ENCODE measurements at places on chromosomes 7 and 10.

- DNase-seq: no peak
Observed at GRCh38 chr7:24665564-24666294, 91.5 kb downstream of the GSDME start.

DNA sequence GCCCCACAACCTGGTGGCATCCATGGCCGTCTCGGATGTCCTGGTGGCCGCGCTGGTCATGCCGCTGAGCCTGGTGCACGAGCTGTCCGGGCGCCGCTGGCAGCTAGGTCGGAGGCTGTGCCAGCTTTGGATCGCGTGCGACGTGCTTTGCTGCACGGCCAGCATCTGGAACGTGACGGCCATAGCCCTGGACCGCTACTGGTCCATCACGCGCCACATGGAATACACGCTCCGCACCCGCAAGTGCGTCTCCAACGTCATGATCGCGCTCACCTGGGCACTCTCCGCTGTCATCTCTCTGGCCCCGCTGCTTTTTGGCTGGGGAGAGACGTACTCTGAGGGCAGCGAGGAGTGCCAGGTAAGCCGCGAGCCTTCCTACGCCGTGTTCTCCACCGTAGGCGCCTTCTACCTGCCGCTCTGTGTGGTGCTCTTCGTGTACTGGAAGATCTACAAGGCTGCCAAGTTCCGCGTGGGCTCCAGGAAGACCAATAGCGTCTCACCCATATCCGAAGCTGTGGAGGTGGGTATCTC lies 1.1 kb downstream of the HTR5A start:
- no peak for DNase-seq

- no peak for DNase-seq
Observed at GRCh38 chr10:68795886-68796532, 31.3 kb upstream of the STOX1 start.

GRCh38 chr10:96651998-96652431 lies 65.2 kb upstream of the TM9SF3 start:
- DNase-seq: no peak

DNA sequence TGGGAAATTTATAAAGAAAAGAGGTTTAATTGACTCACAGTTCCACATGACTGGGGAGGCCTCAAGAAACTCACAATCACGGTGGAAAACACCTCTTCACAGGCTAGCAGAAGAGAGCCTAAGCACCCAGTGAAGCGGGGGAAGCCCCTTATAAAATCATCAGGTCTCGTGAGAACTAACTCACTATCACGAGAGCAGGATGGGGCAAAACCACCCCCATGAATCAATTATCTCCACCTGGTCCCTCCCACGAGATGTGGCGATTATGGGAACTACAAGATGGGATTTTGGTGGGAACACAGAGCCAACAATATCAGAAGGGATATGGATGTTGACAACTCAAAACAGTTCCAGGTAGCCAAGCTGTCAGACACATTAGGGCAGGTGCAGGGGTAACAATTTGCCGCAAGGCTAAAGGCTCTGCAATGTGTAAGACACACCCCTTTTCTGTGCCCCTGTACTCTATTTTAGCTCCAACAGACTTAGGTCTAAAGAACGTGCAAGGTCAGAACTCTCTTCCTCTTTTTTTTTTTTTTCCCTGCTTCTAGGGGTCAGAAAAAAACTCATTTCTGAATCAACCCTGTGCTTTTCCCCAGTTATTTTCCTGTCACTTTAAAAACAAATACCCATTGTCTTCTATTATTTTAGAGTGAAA lies 30.7 kb upstream of the RBM20 start:
- no peak for DNase-seq

DNA sequence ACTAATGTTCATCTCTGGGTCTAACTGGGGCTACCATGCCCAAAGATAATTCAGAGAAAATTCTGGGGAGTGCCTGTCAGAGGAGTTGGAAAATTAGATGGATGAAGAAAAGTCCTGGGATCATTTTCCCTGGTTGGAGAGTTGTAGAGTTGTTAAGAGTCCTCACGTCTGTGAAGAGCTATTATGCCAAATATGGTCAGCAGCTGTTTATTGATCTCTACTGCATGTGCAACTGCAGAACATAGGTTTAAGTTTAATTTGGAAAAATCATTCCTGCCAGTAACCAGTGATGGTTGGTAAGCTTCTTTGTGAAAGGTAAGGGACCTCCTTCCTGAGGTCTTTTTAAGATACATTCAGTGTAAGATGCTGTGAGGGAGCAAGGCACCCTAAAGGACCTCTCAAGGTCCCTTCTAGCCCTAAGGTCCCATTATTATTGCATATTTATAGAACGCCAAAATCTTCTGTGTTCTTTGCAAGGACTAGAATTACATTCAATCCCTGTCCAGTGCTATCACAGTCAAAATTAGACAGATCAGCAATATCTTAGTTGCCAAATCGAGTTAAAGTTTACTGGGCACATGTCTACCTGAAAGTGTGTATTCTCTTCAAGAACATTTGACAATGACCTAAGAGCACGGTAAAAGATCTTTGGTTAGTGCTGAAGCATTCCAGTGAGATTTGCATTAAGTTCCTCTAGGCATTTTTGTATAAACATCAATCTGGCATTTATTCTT lies 62.7 kb downstream of the VTI1A start:
- DNase-seq: no peak

GRCh38 chr10:116733566-116733965 lies 8.8 kb downstream of the HSPA12A start:
- DNase-seq: no peak

DNA sequence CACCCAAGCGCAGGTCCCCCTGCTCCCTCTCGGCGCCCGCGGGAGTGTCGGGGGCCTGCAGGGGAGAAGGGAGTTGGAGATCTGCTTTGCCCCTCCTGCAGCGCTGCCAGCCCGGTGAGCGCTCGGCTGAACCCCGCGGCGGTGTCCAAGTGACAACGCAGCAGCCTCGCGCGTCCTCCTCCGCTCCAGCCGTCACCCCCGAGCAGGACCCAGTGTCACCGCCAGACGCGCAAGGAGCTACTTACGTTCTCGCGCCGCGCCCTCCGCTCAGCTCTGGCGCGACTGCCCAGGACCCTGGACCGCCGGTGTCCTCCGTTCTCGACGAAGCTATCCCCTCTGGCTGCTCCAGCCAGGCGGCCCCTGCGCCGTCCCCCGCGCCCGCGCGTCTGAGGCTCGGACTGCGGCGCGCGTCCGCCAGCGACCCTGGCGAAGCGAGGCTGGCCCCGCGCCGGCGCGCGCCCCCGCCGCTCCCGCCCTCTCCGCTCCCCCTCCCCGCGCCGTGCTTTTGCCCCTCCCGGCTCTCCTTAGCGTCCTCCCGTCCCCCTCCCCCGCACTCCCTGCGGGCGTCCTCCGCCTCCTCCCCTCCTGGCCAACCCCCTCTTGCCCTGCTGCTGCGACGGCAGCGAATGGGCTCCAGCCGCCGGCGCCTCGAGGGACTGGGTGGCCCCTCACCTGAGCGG lies at the start of gene NRCAM:
NRCAM (minus strand) TSS at position 439 of the 680 bp plus-strand sequence. CDS start 216,372 bp downstream, outside the sequence.
- no peak for DNase-seq

GRCh38 chr7:25726781-25727311 lies 425.2 kb upstream of the NFE2L3 start:
- DNase-seq: no peak

DNA sequence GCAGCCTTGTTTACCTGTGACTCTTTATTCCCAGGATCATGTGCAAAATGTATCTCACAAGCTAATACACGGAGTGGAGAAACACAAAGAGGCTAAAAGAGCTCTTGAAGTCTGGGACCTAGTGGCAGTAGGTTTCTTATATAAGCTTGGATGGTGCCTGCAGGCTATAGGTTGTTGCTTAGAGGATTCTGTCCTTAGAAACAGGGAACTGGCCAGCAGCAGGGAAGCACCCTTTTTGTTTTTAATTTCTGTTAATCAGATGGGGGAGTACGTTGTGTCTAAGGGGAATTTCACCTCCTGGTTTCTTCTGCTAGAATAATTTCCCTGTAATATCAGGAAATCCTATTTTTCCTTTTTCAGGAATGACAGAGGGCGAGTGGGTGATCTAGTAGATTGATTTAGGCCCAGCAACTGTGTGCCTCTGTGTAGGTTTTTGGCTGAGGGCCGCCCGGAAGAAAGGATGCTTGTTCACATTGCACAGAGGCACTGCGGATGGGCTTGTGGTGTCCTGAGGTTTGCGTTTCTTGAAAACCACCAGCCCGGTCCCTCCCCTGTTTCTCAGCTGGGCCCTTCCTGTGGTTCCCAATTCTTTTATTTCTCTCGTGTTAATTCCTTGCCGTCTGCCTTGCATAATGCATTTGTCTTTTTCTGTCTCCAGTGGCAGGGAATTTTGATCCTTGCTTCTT lies 158.0 kb downstream of the CAMK1D start:
- peak; percentile 9 for DNase-seq

GRCh38 chr7:105278973-105279687 lies 109.6 kb downstream of the SRPK2 start:
- no peak for DNase-seq

DNA sequence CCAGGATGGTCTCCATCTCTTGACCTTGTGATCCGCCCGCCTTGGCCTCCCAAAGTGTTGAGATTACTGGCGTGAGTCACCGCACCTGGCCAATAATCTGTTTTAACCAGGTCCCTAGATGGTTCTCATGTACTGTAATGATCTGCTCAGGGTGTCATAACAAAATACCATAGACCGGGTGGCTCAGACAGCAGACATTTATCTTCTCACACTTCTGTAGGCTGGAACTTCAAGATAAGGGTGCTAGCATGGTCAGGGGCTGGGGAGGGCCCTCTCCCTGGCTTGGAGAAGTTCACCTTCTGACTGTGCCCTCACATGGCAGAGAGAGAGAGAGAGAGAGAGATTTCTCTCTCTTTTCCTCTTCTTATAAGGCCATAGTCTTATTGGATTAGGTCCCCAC lies 279.4 kb upstream of the LYZL1 start:
- DNase-seq: no peak

DNA sequence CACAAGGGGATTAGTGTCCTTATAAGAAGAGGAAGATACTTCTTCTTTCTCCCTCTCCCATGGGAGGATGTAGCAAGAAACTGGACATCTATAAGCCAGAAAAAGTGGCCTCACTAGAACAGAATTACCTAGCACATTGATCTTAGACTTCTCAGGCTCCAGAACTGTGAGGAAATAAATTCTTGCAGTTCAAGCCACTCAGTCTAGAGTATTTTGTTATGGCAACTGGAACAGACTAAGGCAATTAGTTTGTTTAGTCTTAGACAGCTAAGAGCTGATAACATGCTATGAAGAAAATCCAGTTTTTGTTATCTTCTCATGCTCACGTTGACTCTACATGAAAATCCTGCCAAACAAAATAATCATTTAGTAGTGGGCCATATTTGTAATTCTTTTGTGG lies 627.6 kb upstream of the PHF14 start:
- DNase-seq: no peak

GRCh38 chr10:79982861-79983260 lies 34.0 kb upstream of the SFTPD start:
- no peak for DNase-seq

- no peak for DNase-seq
Observed at GRCh38 chr7:138138244-138138643, 62.0 kb downstream of the AKR1D1 start.

DNA sequence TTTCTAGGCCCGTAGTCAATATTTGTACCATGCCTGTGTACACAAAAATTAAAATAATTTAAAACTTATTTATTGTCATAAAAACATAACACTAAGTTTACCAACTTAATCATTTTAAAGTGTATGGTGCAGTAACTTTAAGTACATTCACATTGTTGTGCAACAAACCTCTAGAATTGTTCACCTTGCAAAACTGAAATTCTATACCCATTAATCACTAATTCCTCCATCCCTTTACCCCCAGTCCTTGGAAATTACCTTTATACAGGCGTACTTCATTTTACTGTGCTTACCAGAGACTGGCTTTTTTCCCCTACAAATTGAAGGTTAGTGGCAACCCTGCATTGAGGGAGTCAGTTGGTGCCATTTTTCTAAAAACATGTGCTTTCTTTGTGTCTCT lies 6.3 kb upstream of the DYNC1I1 start:
- DNase-seq: no peak

- no peak for DNase-seq
Observed at GRCh38 chr7:18623389-18623788, 127.8 kb downstream of the HDAC9 start.

- peak; percentile 74 for DNase-seq
Observed at GRCh38 chr7:152435384-152436110, at the start of gene KMT2C. TSS of gene KMT2C (minus strand) at chr7:152436003. CDS start at chr7:152435786, 217 bp downstream.

DNA sequence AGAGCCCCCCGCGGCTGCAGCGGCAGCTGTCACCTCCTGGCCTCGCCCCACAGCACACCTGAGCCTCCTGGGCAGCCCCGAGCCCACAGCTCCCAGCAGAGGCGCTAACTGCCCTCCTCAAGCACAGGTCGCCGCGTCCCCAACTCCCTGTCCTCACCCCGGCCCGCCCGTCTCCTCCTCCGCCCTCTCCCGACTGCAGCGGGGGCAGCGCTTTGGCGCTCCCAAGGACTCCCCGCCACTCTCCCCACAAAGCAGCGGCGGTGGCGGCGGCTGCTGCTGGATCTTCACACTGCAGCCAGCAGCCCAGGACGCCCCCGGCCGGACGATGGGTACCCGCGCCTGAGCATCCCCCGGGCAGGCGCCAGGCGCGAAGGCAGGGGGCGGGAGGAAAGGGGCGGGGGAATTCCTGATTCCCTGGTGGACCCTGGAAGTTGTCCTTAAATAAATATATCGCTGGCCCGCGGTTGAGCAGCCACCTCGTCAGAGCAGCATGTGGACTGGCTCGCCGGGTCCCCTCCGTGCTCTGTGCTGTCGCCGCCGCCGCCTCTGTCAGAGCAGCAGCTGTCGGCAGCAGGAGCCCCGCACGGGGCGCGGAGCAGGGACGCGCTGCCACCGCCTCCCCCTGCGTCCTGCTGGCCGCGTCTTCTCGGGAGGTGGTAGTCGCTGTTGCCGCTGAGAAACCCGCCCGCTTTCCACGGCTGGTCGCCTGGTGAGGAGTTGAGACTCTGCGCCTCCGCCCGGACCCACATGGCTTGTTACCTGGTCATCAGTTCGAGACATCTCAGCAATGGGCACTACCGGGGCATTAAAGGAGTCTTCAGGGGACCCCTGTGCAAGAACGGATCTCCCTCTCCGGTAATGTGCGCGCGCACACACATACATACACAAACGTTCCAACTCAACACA lies at the start of gene ZNF804B:
ZNF804B (plus strand) TSS at position 471 of the 906 bp plus-strand sequence; CDS start at position 748, 277 bp downstream.
- peak; percentile 78 for DNase-seq

DNA sequence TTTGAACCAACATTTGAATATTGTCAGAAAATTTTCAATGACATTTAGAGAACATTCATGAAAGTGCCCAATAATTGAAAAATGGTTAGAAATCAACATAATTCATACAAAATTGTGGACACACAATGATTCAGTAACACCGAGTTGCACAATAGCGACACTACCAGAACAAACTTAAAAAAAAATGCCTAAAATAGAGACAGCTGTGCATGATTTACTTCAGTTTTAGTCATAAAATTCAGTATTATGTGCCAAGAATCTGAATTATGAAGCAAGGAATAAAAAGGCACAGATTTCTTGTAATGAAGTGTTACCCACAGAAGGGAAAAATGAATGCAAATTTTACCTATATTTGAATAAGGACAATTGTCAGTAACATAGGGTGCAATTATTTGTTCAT lies 396.0 kb downstream of the SEMA3D start:
- DNase-seq: no peak

All from suprapubic skin (tissue), 4 donors.